Left colon (tissue), 2 donors: ENCODE measurements at places on chromosomes 3 and 15. TPM values are rescaled to one million over a fixed set of nuclear protein-coding genes. Genes with fewer than 3 reads are reported as not detected.

DNA sequence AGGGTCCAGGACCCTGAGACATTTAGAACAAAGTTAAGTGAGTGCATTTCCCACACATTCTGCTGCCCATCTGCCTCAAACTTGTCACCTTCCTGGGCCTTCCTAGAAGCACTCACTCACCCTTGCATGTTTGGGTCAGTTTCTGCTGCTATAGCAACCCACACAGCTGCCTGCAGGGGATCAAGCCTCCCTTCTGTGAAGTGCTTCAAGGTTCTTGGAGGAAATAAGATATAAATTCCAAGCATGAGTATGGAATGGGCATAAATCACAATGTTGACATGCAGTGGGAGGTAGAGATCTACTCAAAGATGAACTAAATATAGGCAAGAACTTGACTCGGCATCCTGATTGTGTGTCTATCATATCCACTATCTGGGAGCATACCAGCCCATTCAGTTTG lies 140.4 kb downstream of the SLC9A9 start:
- no peak for DNase-seq

Gene SNTN
- total RNA-seq: 0.39 TPM

DNA sequence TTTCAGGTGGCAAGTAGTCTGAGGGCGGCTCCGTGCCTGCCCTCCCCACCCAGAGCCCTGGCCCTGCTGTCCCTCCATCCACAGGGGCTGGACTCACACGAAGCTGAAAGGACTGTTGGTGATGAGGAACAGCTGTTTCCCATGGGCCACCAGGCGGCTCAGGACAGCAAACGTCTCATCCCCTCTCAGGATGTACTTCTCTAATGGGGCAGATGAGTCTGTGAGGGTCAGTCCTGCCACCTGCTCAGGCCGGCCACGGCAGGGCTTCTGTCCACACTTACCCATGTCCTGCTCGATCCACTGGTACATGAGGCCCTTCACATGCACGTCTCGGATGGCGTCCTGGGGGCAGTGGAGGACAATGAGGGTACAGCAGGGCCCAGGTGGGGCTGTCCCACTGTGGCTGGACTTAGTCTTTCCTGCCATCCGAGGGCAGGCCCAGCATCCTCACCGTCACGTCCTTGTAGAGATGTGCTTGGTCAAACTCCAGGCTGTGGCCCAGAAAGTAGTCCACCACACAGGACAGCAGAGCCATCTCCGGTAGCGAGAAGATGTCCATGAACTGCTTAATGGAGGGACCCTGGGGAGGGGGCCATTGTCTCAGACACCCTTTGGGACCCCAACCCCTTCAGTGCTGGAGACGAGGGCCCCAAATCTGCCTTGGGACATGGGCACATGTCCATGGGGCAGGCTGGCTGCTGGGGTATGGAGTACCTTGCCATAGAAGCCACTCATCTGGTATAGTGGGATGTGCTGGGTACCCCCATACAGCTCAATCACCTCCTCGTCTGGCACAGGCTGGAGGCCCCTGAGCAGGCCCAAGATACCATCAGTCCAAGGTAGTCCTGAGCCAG lies 5.7 kb downstream of the NT5DC2 start:
- no peak for DNase-seq

DNA sequence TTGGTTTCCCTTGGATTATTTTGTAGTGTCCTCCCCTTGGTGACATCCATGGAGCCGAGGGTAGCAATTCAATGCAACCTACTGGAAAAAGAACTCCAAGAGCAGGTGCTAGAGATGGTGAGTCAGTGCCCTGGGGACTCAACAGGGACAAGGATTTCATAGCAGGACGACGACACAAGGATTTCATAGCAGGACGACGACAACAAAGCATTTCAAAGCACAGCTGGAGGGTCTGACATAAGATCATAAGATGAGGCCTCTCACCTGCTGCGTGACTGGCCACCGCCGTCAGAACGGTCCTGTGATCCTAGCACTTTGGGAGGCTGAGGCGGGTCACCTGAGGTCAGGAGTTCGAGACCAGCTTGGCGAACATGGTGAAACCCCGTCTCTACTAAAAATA lies 22.5 kb downstream of the NRROS start:
- DNase-seq: no peak

Gene ARPIN
- 40.4 TPM for total RNA-seq

- DNase-seq: no peak
These were observed 234.9 kb downstream of the CACNA2D3 start for GRCh38 chr3:54357301-54357700.

Gene STX19
- 23.4 TPM for total RNA-seq

GRCh38 chr15:68345481-68345880 lies 67.9 kb downstream of the FEM1B start:
- DNase-seq: no peak

Gene ADAMTS17
- total RNA-seq: 7.4 TPM

- peak; percentile 87 for DNase-seq
These were observed 3.5 kb downstream of the SPINT1 start for GRCh38 chr15:40847223-40847961.

GRCh38 chr15:22780267-22780666 lies 6.2 kb upstream of the NIPA1 start:
- DNase-seq: no peak

DNA sequence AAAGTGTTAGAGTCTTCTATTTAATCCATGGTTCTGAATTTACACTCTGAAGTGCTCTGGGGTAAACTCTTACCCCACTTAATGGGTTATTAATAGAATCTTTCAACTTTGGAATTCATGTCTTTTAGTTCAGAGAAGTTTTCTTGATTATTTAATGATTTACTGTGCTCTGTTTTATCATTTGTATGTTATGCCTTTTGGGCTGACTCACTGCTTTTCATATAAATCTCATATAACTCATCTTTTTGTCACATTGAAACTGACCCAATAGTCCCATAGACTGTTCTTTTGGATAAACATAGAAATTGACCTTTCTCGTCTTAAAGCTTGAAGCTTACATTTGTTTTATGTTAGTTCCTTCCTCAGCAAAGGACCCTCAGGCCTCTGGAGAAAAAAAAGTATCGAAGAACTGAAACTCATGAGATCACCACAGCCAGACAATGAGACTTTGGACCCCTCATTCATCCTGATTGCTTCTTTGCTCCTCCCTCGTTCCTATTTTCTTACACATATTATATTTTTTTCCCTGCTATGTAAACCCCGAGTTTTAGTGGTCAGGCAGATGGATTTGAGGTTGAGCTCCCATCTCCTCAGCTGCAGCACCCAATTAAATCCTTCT lies 229.1 kb upstream of the CBLB start:
- DNase-seq: no peak

GRCh38 chr3:139557041-139557440 lies 17.5 kb upstream of the RBP1 start:
- no peak for DNase-seq

Gene POPDC2
- total RNA-seq: 13.9 TPM

Gene THBS1
- total RNA-seq: 181 TPM

Gene C2CD4B
- total RNA-seq: 2.8 TPM

GRCh38 chr15:80118956-80119355 lies 33.8 kb upstream of the FAH start:
- DNase-seq: no peak

- no peak for DNase-seq
These were observed 63.9 kb downstream of the NMD3 start for GRCh38 chr3:161284989-161285388.

Gene LRRC15
- total RNA-seq: 0.31 TPM

GRCh38 chr15:98812716-98813446 lies 164.5 kb downstream of the IGF1R start:
- no peak for DNase-seq
